Fibroblast of skin of right quadriceps (primary cell): ENCODE measurements at places on chromosomes 11 and 22.

DNA sequence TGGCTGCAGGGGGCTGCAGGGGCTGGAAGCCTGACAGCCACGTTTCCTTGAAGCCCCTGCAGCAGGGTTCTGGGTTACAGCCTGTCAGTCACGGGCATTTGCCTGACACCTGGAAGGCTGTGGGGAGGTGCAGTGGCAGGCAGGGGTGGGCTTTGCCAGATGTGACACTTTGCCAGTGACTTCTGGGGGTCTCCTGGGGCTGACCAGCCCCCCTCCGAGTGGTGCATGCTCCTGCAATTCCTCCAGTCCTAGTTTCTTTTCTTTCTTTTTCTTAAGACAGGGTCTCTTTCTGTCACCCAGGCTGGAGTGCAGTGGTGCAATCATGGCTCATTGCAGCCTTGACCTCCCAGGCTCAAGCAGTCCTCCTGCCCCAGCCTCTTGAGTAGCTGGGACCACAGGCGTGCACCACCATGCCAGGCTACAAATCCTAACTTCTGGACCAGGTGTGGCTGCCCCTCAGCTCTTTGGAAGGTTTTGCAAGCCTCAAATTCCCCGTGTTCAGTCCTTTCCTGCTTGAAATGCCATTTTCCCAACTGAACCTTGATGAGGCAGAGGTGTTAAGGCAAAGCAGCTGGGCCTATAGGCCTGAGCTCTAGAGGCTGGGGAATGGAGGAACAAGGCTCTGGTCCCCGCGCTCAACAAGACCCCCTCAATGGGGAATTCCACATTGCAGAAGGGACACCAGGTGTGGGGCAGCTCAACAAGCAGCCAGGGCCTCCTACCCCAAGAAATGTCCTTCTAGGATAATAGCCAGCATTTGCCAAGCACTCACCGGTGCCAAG, 20.2 kb upstream of the CHKA start:
- no peak for DNase-seq

GRCh38 chr11:31870609-31871309, 59.6 kb upstream of the PAX6 start:
- peak; percentile 44 for DNase-seq

- DNase-seq = no peak
These were observed at the start of gene BBOX1 for GRCh38 chr11:27040302-27041115. TSS of gene BBOX1 (plus strand) at chr11:27040815. CDS start at chr11:27055431, 14,616 bp downstream.

- peak; percentile 54 for DNase-seq
These were observed 20.3 kb upstream of the TENM4 start for GRCh38 chr11:79461144-79461543.

GRCh38 chr11:11980841-11981308, 27.6 kb downstream of the DKK3 start:
- peak; percentile 56 for DNase-seq

- DNase-seq = no peak
These were observed 37.2 kb downstream of the IGLL1 start for GRCh38 chr22:23542933-23543332.
